ENCODE measurements at places on chromosomes 3 and 15.

DNA sequence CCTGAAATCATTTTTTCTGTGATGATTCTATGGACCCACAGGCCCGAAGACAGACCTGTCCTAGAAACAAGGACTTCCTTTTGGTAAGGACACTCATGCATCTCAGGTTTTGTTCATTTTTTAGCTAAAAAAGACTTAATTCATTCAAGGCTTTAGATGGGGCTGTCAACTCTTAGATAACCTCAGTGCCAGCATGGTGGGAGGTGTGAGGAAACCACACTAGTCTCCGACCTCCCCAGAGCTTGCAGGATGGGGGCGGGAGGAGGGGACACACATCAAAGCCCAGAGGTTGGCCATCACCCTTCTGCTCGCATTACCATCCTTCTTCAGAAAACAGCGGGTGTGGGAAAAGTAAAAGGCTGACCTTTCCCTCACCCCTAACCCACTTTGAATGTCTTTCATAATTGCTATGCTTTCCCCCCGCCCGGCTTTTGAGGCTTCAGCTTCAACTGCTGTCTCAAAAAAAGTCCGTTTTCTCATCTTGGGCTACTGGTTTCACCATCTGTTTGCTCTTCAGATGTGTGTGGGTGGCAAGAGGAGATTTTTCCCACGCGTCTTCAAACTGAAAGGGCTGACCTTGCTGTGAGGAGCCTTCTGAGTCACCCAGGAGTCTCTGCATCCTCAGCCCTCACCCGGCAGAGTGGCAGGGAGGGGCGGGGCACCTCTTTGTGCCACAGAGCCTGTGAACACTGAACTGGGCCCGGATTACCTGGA, 27.6 kb upstream of the CXCR6 start:
- no peak for DNase-seq

- peak; percentile 6 for DNase-seq
Observed at GRCh38 chr15:34799149-34800101, 4.1 kb upstream of the ACTC1 start.

DNA sequence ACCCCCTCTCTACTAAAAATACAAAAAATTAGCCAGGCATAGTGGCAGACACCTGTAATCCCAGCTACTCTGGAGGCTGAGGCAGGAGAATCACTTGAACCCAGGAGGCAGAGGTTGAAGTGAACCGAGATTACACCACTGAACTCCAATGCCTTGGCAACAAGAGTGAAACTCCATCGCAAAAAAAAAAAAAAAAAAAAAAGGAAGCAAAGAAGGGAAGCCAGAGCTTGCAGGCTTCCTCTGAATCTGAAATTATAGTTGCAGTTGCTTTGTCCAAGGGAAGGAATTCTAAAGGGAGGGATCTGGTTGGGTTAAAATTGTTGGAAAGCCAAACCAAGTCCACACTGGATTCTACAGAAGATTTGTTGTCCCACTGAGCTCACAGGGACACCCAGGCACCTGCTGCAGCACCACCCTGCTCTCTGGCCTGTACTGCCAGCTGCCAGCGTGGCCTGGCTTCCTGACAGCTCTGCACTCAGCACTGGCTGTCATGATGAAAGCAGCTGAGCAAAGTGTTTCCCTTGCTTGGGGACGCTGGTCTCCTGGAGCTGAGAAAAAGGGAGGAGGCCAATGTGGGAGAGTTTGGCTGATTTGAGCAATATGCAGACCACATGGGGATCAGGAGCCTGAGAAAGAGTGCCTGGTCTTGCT, 88.8 kb upstream of the HES1 start:
- peak; percentile 75 for DNase-seq

DNA sequence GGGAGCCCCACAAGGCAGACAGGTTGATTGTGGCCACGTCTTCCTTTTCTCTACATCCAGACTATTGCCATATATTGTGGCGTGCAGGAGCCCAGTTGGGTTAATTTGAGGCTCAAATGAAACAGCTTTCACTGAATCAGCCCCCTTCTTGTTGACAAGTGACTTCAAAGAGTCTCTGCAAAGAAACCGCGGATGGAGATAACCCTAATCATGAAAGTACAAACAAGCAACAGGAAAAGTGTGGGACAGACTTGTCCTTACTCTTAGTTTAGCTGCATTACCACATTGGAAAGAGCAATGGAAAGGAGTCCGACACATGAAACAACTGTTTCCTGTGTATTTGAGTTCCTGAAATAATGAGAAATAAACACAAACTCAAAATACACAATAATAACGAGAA, 3.3 kb downstream of the TMEM40 start:
- no peak for DNase-seq

- DNase-seq: no peak
Observed at GRCh38 chr3:155420881-155421486, 127.5 kb upstream of the STRIT1 start.

DNA sequence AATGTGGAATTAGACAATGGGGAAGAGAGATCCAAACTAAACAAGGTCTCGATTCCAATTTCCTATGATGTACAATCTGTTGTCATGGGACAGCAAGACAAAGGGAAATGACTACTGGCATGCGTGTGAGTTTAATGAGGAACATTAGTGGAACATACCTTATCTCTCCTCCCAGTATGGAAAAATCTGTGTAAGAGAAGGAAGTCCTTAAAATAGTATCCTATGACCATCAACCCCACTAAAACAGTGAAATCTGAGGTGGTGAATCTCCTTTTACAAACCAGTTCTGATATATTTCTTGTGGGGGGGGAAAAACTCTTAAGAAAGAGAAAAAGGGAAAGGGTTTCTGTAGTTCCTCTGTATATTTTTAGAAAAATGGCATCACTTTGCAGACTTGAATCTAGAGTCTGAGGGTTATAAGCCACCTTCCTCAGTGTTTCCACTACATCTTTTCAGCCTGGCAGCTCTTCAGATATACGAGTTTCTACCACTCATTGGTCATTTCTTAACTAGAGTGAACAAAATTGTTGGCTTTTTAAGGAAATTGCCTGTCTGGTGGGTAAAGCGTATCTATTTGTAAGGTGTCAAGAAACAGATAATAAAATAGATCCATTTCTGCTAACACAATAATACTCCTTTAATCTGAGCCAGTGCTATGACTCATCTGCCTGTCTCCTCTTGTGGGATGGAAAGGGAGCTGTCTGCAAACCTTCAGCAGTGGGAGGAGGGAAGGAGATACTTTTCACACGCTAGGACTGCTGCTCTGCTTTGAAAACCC, 3.0 kb upstream of the TNFAIP8L3 start:
- no peak for DNase-seq

GRCh38 chr15:73601451-73602445, 31.4 kb downstream of the NPTN start:
- DNase-seq: no peak

DNA sequence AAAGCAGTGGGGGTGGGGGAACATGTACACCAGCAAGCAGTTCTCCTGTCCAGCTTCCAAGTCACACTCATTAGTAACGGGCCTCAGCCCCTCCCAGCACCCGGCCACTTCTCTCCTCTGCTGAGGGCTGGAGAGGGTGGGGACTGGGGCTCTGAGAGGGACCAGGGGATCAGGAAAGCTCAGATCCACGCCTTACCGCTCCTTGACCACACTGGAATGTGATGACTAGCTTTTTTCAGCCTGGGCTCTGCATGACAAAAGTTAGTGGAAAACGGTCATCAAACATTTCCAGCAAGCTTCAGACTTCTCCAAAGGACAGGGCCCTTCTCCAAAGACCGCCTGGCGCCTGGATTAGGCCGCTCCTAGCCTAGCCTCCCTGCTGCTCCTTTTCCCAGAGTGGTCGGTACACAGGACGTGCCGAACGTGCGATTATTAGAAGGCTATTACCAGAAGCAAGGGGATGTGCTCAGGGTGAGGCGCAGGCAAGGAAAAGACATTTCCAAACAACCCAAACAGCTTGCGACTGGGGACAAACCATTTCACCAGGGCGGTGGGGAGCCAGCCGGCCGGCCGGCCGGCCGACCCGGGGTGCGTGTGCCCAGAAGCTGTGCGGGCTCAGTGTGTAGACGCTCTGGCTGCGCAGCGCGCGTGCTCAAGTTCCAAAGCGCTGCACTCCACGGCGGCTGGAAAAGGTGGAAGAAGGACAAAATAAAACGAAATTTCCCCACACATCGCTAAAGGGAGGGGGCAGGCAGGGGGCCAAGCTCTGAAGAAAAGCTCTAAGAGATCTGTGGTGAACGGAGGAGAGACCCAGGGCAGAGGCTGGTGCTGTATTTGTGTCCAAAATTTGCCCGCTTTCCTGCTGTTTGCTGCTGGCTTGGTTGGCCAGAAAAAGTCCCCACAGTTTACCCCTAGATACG, 51.0 kb upstream of the SSR3 start:
- peak; percentile 8 for DNase-seq

DNA sequence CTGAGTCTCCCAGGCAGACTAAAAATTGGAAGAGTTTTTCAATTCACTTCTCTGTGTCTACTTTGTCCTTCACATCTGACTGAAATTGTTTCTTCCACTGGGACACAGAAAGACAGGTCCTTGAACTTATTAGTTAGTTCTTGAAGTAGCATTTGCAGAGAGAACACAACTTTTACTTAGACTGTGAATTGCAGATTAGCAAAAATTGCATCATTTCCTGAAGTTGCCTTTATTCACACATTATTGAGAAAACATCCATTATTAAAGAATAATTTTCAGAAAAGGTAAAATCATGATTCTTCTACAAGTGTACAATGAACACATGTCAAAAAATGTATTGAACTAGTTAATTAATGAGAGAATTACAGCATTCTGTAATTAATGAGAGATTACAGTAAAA, 1.4 kb upstream of the COMMD2 start:
- DNase-seq: no peak

- DNase-seq: no peak
Observed at GRCh38 chr3:152615681-152616080, 219.2 kb upstream of the P2RY1 start.

DNA sequence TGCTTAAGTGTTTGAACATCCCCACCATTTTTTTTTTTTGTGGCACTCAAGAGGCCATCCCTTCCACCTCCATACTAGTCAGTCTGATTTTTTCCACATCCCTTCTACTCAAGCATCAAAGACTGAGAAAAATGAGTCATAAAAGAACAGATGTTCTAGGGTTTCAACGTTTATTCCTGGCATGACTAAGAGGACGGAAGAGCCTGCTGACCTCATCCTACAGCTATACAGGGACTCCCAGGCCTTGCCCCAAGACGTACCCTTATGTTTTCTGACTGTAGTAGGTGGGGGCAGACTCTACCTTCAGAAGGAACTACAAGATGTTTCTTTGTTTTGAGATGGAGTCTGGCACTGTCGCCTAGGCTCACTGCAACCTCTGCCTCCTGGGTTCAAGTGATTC, 3.3 kb upstream of the ITPKA start:
- DNase-seq: peak; percentile 13

DNA sequence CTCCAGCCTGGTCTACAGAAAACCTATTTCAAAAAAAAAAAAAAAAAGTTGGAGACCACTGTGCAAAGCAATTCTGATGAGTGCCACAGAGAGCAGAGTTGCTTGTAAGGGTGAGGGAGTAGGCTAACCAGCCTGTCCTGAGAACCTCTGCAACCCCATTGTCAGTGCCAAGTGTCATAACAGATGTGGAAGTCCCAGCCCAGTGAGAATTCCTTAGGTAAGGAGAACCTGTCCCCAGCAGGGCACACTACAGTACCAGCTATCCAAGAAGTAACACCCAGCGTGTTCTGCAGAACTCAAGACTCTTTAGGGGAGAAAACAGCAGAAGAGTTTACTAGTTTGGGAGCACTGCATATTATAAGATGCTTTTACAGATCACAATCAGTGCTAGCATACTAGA, 156.3 kb downstream of the LIPC start:
- no peak for DNase-seq

DNA sequence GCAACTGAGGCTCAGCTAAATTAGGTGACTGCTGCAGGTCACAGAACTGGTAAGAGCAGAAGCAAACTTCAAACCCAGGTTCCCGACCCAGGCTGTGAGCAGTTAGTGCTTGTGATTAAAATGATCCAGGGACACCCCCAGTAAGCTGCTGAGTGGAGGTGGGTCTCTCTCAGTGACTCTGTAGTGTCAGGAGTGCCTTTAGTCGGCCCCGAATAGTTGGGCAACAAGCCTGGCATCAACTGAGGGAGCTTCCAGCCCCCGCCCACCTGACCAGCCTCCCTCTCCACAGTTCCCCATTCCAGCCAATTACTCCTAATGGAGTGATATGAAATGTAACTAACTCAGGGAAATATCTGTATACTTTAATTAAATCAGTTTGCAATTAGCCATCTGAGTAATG, 168.0 kb upstream of the SMAD3 start:
- DNase-seq: no peak

DNA sequence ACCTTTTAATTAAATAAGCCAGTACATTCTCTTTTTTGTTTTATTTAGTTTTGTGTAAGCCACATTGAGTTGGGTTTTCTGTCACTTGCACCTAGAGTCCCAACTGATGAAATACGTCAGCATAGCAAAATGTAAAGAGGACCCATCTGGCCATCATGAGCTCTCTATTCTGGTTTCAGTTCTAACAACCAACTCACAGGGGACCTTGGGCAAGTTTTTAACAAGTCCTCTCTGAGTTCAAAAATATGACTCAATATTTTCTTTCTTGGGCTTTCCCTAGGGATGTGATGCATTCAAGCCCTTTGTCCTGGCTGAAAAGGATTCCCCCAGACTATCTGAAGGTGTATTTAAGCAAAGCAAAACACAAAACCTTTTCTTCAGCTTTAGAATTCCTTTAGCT, 32.9 kb downstream of the PLCH1 start:
- no peak for DNase-seq

DNA sequence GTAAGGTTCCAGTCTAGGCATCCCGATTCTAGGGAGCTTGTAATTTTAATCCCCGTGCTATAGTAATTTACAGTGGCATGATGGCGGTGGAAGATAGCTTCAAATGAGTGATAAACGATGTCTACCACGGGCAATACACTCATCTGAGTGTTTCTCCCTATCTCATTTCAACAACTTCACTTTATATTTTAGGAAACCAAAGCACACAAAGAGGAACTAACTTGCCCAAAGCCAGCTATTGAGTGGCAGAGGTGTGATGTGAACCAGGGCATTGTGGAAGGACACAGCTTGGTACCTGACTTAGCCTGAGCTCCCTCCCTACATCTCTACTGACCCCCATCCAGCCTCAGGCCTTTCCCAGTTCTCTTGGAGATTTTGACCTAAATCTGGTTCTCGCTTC, 16.9 kb upstream of the FILIP1L start:
- DNase-seq: no peak

- no peak for DNase-seq
Observed at GRCh38 chr3:17040990-17041377, 156.2 kb downstream of the PLCL2 start.

DNA sequence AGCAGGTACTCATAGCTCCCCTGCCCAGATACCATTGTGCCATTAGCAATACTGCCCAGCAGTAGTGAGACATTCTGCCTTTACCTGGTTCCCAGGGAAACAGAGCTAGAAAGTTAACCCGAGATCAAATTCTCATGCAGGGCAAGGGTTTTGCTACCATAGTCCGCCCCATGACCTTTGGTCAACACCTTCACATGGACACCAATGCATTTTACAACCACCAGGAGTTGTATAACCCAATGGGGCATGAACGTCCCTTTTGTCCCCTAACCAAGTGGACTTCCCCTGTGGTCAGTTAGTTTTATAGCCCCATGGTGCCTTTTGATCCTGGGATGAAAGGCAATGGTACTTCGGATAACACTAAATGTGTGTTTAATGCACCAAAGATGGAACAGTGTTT, 151.7 kb upstream of the IQSEC1 start:
- no peak for DNase-seq

- DNase-seq: no peak
Observed at GRCh38 chr3:53156368-53156834, 4.6 kb upstream of the PRKCD start.

GRCh38 chr3:8571256-8571655, 69.6 kb downstream of the LMCD1 start:
- no peak for DNase-seq
